DMS79 treated with DMSO at 0.1 percent for 48 hours (cell line): ENCODE measurements at places on chromosomes 16 and 17.
A peak's percentile ranks its signal among the peaks of the same experiment; 100 is the strongest.

DNA sequence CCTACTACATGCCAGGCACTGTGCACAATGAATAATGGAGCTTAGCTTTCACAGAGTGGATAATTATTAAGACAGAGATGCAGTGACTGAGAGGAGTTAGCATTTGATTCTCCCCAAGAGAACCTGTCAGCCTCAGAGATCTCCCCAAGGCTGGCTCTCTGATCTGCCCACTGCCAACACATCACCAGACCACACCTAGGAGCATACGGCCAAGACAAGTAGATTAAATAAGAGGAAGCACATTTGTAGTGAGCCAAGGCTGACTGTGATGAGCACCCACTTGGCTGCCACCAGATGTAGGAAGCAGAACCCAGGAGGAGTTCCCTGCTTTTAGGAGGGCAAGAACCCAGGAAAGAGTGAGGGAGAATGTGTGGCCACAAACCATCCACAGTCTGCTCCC, 130.1 kb downstream of the SPACA3 start:
- DNase-seq, result peak; percentile 71

GRCh38 chr17:58338841-58339754, 10.5 kb upstream of the TSPOAP1 start:
- DNase-seq, result no peak

DNA sequence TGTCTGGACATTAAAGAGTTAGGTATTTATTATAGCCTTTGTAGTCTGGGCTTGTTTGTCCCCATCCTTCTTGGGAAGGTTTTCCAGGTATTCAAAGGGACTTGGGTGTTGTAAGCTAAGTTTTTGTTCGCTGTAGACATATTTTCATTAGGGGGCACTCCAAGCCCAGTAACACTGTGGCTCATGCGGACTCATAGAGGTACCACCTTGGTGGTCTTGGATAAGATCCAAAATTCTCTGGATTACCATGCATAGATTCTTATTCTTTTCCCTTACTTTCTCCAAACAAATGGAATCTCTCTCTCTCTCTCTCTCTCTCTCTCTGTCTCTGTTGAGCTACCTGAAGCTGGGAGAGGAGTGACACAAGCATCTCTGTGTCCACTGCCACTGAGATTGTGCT, 48.9 kb downstream of the ERCC4 start:
- no peak for DNase-seq

GRCh38 chr17:63173903-63174302, 207.9 kb downstream of the TANC2 start:
- no peak for DNase-seq

GRCh38 chr16:86899757-86900156, 321.4 kb downstream of the FOXL1 start:
- DNase-seq, result no peak

DNA sequence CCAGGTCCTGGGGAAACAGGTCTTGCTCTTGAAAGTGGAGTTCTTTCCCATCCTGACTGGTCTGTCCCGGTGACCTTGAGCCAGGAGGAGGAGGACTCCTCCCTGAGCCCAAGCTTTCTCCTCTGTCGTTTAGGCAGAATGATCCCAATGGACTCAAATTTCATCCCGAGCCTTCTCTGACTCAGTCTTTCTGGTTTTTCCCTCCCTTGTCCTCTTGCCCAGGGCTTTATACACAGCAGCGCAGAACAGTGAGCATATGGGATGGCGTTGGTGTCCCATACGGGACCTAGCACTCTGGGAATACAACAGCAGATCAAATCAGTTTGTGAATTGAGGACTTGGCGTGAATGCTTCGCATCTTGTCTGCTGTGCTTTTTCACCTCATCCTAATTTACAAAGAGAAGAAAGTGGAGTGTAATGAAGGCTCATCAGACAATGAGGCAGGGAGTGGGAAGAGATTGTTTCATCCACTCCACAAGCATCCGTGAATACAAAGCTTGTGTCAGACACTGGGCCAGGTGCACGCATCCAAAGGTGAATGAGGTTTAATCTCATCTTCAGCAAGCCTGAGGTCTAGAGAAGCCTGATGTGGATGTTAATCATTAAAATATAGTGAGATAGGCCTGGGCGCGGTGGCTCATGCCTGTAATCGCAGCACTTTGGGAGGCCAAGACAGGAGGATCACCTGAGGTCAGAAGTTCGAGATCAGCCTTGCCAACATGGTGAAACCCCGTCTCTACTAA, 1.1 kb upstream of the XYLT1 start:
- no peak for DNase-seq

- DNase-seq, result no peak
These were observed 217.3 kb upstream of the ERCC4 start for GRCh38 chr16:13702614-13703013.

DNA sequence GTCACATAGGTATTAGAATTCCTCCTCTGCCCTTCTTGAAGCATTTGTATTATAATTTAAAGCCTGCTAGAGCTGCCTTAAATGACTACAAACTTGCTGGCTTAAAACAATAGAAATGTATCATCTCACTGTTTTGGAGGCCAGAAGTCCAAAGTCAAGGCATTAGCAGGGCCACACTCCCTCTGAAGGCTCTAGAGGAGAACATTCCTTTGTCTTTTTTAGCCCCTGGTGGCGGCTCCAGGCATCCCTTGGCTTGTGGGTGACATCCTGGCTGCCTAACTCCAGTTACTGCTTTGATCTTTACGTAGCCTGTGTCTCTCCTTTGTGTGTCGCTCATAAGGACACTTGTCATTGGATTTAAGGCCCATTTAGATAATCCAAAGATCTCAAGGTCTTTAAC, 186.6 kb upstream of the SALL1 start:
- no peak for DNase-seq

DNA sequence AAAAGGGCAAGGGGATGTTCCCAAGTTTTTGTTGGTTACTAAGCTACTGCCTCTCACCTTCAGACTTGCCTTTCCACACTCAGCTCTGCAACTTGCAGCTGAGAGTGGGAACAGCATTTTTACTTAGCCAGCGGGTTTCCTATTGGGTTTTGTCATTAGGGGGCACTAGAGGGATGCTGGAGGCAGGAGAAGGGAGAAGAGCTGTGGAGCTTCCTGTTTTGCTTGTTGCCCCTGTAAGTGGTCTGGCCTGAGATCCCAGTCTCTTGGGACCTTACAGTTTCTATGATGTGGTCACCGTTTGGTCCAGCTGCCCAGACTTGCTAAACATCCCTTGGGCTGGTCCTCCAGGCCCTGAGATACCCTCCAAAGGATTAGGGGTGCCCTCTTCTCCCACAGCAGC, 209.6 kb upstream of the NLRP1 start:
- DNase-seq, result no peak

GRCh38 chr17:58436805-58437239, 19.5 kb upstream of the RNF43 start:
- no peak for DNase-seq

DNA sequence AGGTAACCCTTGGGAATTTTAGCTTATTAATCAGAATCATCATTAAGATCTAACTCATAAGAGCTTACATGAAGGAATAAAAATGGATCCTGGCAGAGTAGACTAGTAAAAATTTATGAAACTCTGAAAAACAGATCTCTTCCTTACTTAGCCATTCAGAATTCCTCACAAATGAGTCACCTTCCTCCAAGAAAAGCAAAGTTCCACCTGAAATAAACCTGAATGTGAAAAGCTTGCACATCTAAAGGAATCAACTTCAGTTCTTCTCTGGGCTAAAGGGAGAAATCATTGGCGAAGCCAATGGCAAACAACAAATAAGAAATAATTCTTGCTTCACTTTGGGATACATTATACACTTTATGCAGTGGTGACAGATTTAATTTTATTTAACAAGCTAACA, 22.7 kb downstream of the MYO1D start:
- no peak for DNase-seq

- no peak for DNase-seq
These were observed 19.3 kb downstream of the B9D1 start for GRCh38 chr17:19343256-19343630.

- DNase-seq, result no peak
These were observed 74.4 kb upstream of the DNAH17 start for GRCh38 chr17:78651554-78651953.

GRCh38 chr16:73042807-73043206, 5.1 kb downstream of the ZFHX3 start:
- no peak for DNase-seq

- DNase-seq, result no peak
These were observed 44.0 kb downstream of the CCDC182 start for GRCh38 chr17:57701124-57701523.
